ENCODE measurements at places on chromosomes 1 and 21.
A peak's percentile ranks its signal among the peaks of the same experiment; 100 is the strongest.

- no peak overlapping the region for H3K4me3 ChIP-seq
- H3K4me1 ChIP-seq = peaks cover 59% of the 10 kb centered on the region
- no peak for DNase-seq
- H3K36me3 ChIP-seq = no peaks in the 10 kb centered on the region
Observed at GRCh38 chr1:10508511-10508951, 33.8 kb downstream of the PEX14 start.

- no peak for DNase-seq
- H3K27ac ChIP-seq = no peak overlapping the region
- no peaks in the 10 kb centered on the region for H3K27me3 ChIP-seq
- peaks cover 24% of the 10 kb centered on the region for H3K4me1 ChIP-seq
Observed at GRCh38 chr1:45541193-45541592, 9.4 kb upstream of the AKR1A1 start.

DNA sequence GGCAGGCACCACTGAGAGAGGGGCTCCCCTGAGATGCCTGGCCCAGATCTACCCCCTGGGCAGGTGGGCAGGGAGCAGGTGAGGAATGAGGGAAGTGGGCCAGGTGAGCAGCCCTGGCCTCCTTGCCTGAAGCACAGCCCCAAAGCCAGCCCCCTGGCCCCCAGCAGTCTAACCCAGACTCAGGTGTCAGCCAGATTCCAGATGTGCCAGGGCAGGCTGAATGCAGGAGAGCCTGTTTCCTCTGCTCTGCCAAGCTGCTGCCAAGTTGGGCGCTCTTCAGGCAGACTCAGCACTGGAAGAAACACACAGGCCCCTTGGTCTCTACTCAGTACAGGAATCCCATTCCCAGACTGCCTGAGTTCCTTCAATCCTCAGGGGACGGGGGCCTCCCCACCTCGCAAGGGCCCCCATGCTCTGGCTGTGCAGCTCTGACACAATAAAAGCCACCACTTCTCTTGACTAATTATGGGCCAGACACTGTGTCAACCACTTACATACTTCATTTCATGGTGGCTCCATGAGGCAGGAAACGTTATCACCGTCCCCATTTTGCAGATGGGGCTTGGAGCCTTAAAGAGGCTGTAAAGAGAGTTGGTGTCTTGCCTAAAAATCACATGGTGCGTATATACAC lies 20.4 kb downstream of the ARHGEF19 start:
- no peaks in the 10 kb centered on the region for H3K36me3 ChIP-seq
- peaks cover 4% of the 10 kb centered on the region for H3K27me3 ChIP-seq
- DNase-seq = no peak
- H3K27ac ChIP-seq = no peak overlapping the region
- no peak overlapping the region for H3K4me3 ChIP-seq

GRCh38 chr1:226211181-226211821 lies 12.2 kb upstream of the MIXL1 start:
- H3K27ac ChIP-seq = no peak overlapping the region
- H3K4me1 ChIP-seq = no peaks in the 10 kb centered on the region
- no peak for DNase-seq
- peaks cover 6% of the 10 kb centered on the region for H3K27me3 ChIP-seq
- H3K36me3 ChIP-seq = no peaks in the 10 kb centered on the region

DNA sequence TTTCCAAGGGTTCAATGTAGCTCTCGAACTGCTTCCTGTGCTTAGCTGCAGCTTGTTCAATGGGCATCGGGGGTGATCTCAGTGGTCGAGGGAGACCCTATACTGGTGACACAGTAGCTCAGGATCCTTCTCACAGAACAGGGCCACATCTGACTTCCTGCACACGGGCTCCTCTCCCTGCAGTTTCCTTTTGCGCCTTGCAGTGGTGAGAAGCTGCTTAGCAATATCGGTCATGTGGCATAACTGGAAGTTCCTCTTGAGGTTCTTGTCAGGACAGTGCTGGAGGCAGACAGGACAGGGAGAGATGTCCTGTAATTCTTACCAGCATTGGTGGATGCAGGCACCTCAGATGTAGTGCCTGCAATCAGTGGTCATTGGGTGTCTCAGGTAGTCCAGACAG lies 140.5 kb upstream of the MAP1LC3C start:
- peaks cover 2% of the 10 kb centered on the region for H3K27me3 ChIP-seq
- H3K4me1 ChIP-seq = no peaks in the 10 kb centered on the region
- H3K36me3 ChIP-seq = no peaks in the 10 kb centered on the region
- peak; percentile 6 for DNase-seq
- no peak overlapping the region for H3K27ac ChIP-seq

DNA sequence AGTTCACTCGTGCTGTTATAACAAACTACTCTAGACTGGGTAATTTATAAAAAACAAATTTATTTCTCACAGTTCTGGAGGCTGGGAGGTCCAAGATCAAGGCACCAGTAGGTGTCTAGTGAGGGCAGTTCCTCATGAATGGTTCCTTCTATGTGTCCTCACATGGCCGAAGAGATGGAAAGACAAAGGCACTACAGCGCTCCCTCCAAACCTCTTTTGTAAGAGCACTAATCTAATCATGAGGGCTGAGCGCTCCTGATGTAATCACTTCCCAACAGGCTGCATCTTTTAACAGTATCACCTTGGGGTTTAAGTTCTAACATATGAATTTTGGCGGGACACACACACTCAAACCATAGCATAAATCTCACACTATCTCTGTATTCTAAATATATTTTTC lies 54.0 kb upstream of the KANK4 start:
- H3K36me3 ChIP-seq = no peaks in the 10 kb centered on the region
- H3K4me1 ChIP-seq = no peaks in the 10 kb centered on the region
- no peak for DNase-seq
- H3K4me3 ChIP-seq = no peak overlapping the region

- no peak overlapping the region for H3K27ac ChIP-seq
- no peak for DNase-seq
- peaks cover 3% of the 10 kb centered on the region for H3K4me1 ChIP-seq
- no peaks in the 10 kb centered on the region for H3K27me3 ChIP-seq
Observed at GRCh38 chr21:42261829-42262200, 42.9 kb downstream of the ABCG1 start.

DNA sequence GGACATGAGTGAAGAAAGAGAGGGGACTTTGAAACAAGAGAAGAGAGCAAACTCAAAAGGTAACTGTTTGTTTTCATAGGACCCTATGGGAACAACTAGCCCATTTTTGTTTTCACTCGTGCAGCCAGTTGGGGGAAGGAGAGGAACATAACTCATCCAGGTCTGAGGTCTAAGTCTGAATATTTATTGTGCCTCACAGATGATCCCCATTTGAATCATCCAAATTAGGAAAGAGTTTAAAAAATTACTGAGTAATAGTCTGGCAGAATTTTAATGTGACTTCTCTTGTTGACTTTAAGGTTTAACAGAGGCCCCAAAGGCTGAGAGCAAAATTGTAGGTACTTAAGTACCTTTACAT lies 10.4 kb upstream of the TSPAN2 start:
- peak overlapping the region; percentile 61 for H3K4me3 ChIP-seq
- DNase-seq = no peak
- H3K27me3 ChIP-seq = no peaks in the 10 kb centered on the region

- no peak overlapping the region for H3K4me3 ChIP-seq
- no peaks in the 10 kb centered on the region for H3K27me3 ChIP-seq
- no peak overlapping the region for H3K27ac ChIP-seq
- DNase-seq = no peak
Observed at GRCh38 chr1:111653709-111654108, 34.1 kb downstream of the RAP1A start.

DNA sequence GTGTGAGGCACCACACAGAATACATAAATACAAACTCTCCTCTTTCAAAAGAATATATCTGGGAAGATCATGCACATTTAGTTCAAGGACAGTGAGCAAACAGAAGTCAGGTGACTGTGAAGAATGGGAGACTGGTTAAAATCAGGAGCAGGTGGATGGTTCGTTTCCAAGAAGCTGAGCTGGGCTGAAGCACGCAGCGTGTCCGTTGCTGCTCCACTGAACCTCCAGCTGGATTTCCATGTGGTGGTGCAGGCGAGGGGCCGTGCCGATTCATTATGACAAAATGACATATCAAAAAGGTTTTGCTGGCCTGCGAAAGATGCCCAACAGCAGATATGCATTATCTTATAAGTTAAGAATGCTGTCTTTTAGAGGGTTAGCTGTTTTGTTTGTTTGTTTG lies 66.0 kb downstream of the OLIG1 start:
- H3K27ac ChIP-seq = no peak overlapping the region
- no peak for DNase-seq
- H3K4me1 ChIP-seq = no peaks in the 10 kb centered on the region
- H3K27me3 ChIP-seq = peaks cover 9% of the 10 kb centered on the region

GRCh38 chr1:226666164-226666506 lies 72.9 kb downstream of the ITPKB start:
- no peak for DNase-seq
- H3K4me1 ChIP-seq = 0 out of 2 replicates have a peak, but pooled peaks cover 1% of the 10 kb centered on the region
- H3K27ac ChIP-seq = 0 out of 2 replicates have a peak overlapping the region, but pooled peaks have one; percentile 18
- H3K36me3 ChIP-seq = peaks cover 12% of the 10 kb centered on the region

GRCh38 chr1:200918006-200918405 lies 23.3 kb downstream of the INAVA start:
- no peak overlapping the region for H3K4me3 ChIP-seq
- H3K27me3 ChIP-seq = no peaks in the 10 kb centered on the region
- no peak for DNase-seq

- peak overlapping the region; percentile 60 for H3K27ac ChIP-seq
- H3K4me3 ChIP-seq = no peak overlapping the region
- DNase-seq = peak; percentile 77
- no peaks in the 10 kb centered on the region for H3K27me3 ChIP-seq
- H3K36me3 ChIP-seq = no peaks in the 10 kb centered on the region
Observed at GRCh38 chr1:59150577-59151386, 146.1 kb upstream of the FGGY start.

- no peaks in the 10 kb centered on the region for H3K36me3 ChIP-seq
- DNase-seq = no peak
- H3K4me3 ChIP-seq = no peak overlapping the region
- no peak overlapping the region for H3K27ac ChIP-seq
- no peaks in the 10 kb centered on the region for H3K4me1 ChIP-seq
- H3K27me3 ChIP-seq = no peaks in the 10 kb centered on the region
Observed at GRCh38 chr21:41598561-41599431, 90.8 kb upstream of the TMPRSS2 start.

DNA sequence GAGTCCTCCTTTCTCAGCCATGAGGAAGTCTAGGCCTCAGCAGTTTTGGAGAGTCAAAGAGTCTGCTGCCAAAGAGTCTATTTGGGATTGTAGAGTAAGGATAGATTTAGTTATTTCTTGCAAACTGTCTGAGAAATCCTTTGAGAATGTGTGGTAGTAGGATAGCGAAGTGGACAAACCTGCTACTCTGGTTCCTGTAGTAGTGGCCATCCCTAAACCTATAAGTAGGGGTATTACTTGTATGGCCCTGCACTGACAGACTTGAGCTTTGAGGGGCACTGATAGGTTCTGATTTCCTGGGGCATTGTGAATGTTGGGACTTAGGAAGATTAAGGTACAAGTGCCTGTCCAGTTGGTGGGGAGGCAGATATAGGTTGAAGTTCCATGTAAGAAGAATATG lies 115.9 kb upstream of the SGIP1 start:
- H3K4me1 ChIP-seq = no peaks in the 10 kb centered on the region
- no peak for DNase-seq
- no peak overlapping the region for H3K4me3 ChIP-seq
- peaks cover 7% of the 10 kb centered on the region for H3K27me3 ChIP-seq
- no peaks in the 10 kb centered on the region for H3K36me3 ChIP-seq

- peaks cover 59% of the 10 kb centered on the region for H3K27me3 ChIP-seq
- H3K27ac ChIP-seq = no peak overlapping the region
- H3K4me3 ChIP-seq = peak overlapping the region; percentile 54
- H3K36me3 ChIP-seq = no peaks in the 10 kb centered on the region
Observed at GRCh38 chr1:3610527-3611169, 660 bp downstream of the MEGF6 start.

GRCh38 chr1:42430286-42431135 lies 25.3 kb downstream of the ZMYND12 start:
- H3K4me3 ChIP-seq = no peak overlapping the region
- no peak for DNase-seq
- H3K36me3 ChIP-seq = no peaks in the 10 kb centered on the region
- no peaks in the 10 kb centered on the region for H3K27me3 ChIP-seq

DNA sequence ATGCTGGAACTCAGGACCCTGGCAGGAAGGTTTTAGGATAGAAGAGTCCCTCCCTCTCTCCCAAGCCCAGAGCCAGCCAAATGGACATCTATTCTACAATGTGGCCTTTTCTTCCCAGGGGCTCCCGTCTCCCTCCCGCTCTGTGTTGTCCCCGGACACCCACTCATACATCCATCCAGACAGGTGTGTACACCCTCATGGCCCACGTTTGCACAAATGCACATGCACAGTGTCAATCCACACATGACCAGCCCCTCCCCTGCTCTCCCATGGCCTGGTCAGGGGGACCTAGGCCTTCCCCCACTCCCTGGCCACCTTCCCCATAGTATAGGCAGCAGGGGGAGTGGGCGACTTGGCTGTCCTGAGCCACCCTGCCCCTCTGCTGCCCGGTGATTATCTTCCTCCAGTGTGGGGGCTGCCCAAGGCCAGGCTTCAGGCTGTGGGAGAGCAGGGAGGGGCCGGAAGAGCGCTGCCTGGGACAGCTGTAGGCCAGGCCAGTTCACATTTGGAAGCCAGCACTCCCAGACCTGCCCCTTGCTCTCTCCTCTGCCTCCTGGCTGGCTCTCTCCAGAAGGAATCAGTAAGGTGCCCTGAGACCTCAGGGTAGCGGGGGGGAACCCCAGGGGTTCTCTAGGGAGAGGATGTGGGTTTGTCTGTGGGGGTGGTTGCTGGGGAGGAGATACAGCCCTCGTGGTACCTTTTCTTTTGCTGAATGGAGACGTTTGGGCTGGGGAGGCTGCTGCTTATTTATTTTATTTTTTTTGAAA lies 4.1 kb upstream of the PTPN7 start:
- no peak overlapping the region for H3K4me3 ChIP-seq
- peak overlapping the region; percentile 98 for H3K27ac ChIP-seq
- peak; percentile 85 for DNase-seq

GRCh38 chr1:228955691-228956090 lies 220.4 kb downstream of the RHOU start:
- H3K36me3 ChIP-seq = no peaks in the 10 kb centered on the region
- H3K27me3 ChIP-seq = peaks cover 10% of the 10 kb centered on the region
- no peak overlapping the region for H3K27ac ChIP-seq
- no peak for DNase-seq

DNA sequence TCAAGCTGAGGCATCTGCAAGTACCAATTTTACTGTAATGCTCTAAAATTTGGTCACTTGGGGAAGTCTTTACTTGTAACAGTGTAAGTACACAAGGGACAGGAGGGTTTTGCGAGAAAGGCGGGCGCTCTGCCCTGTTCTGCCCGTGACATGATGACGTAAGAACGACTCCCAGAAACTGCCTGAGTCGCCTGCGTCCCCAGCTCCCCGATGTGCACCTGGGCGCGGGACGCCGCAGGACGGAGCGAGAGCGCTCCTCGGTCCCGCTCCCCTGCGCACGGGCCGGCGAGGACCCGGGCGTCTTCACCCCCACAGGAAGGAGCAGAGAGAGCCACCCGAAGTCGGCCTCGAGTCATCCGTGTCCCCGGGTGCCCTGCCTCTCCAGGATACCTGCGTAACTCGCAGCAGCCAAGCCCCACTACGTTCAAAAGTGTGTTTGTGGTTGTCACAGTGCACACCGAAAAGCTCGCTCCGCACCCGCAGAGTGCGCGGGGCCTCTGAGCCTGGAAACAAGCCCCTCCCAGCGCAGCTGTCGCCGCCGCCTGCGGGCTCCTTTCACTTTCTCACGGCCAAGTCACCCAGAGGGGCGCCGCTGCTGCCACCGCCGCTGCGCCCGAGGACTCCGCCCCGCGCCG lies 3.3 kb upstream of the ZBTB18 start:
- peak overlapping the region; percentile 39 for H3K4me3 ChIP-seq
- peaks cover 43% of the 10 kb centered on the region for H3K4me1 ChIP-seq
- H3K27me3 ChIP-seq = no peaks in the 10 kb centered on the region
- DNase-seq = no peak
- H3K27ac ChIP-seq = peak overlapping the region; percentile 90
- H3K36me3 ChIP-seq = no peaks in the 10 kb centered on the region

Data from DND-41 (cell line).